ENCODE measurements at places on chromosomes 3 and 15. TPM values are rescaled to one million over a fixed set of nuclear protein-coding genes. Genes with fewer than 3 reads are reported as not detected.

DNA sequence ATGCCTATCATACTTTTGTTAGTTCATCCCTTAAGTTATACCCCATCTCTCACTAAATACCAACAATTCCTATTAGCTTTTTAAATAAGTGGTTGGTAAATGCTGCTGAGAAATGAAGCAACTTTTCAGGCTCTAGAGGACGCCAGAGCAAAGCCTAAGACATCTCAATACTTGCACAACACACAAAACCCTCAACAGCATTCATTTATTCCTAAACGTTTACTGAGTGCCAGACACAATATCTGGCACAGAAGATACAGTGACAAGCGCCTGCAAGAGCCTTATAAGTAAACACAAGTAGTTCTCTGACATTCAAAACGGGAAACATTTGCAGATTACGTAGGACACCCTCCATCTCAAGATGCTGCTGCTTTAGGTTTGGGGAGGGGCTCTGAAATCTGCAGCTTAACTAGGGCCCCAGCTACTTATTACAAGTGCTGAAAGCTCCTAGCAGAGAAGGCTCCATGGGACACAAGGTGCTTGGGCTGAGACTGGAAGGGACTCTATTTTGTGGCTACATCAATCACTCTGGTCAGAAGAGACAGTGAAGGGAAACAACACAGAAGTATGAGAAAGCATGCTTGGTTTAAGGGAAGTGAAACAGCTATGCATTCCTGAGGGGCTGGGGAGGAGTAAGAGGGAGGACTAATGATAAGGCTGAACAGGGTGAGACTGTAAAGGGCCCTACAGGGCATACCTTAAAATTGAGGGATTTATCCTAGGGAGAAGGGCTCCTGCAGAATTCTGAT is 311.3 kb downstream of the PLCL2 start:
- DNase-seq, result peak; percentile 16

DNA sequence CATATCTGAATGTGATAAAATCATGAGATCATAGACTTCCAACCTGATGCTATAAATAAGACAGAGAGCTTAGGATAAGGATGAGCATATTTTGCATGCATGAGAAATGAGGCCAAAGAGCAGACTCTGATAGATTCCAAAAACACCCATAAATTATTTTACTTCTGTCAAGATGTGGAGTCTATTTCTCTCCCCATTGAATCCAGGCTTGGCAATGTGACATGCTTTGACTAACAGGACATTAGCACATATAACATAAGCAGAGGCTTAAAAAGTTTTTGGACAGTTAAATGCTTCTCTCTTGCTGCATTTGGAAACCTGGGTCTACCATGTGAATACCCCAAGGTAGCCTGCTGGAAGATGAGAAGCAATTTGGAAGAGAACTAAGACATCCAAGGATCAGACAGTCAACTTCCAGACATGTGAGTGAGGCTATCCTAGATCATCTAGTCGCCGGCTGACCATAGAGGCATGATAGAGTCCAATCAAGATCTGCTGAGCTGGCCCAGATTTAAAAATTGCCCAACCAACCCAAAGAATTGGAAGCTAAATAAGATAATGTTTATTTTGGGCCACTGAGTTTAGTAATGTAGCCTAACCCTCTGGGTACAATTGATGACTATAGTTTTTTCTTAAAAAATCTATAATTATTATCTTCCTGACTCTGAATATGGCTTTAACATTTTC is 30.3 kb downstream of the MYLK start:
- no peak for DNase-seq

DNA sequence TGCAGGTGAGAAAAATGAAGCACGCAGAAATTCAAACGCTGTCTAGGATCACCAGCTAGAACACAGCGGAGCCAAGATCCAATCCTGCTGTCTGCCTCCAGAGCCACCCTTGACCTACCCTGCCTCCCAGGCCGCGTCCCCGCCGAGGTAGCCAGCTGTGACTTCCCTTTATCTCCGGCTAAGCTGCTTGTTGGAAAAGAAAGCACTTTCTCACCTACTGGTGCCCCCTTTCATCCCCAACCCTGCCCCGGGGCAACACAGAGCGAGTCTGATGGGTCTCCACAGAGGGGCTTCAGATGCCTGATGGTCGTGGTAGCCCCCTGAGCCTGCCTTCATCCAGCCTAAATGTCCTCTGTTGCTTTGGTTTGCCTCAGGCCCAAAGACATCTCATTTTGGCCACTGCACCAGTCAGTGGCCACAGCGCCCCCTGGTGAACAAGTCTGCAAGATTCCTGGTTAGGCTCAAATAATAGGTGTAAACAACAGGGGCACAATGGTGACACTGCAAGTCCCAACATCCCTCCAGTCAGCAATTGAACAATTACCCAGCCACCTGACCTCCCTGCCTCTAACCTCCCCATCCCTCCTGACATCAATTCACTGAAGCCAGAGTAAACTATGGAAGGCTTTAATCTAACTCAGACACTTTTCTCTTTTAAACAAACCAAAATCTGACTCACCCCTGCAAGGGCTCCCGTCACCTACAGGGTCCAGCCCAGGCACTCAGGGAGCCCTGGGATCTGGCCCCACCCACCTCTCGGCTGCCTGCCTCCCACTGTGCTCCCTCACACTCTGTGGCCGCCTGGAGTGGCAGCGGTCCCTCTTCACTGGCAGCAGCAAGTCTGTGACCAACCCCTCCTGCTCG is 27.3 kb upstream of the BCL2L10 start:
- DNase-seq, result peak; percentile 85

GRCh38 chr15:79773128-79773527 is 123.7 kb downstream of the MTHFS start:
- no peak for DNase-seq

GRCh38 chr3:115912372-115912771 is 289.1 kb downstream of the GAP43 start:
- DNase-seq, result no peak

DNA sequence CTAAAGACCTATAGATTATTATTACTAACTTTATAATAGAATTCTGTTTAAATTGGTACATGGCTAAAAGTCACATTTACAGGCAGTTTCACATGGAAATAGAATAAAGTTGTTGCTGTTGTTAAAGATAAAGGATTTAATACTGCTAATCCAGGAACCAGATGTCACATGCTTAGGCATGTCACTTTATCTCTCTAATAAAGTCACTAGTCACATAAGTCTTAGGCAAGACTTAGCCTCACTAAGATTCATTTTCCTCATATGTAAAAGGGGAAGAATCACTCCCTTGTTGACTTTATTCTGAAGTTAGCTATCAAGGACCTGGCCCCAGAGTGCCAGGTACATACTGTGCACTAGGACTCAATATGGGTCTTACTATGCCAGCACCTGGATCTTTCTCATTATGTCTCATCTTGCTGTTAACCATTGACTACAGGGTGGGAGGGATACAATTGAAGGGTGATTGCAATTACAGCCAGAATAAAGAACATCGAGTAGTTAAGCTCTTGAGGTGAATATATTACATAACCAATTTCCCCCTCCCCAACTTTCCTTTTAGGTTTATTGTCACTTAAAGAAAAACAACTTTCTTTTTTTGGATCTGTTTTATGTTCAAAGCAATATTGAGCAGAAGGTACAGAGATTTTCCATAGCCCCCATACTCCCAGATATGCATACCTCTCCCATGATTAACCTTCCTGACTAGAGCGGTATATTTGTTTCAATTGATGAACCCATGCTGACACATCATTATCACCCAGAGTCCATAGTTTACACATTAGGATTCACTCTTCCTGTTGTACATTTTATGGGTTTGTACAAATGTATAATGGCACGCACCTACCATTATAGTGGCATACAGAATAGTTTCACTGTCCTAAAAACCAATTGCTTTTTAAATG is 36.6 kb downstream of the LNP1 start:
- no peak for DNase-seq

- no peak for DNase-seq
Observed at GRCh38 chr3:111831840-111832239, 27.2 kb upstream of the PHLDB2 start.

- DNase-seq, result no peak
Observed at GRCh38 chr3:110021659-110022058, 684.3 kb upstream of the DPPA4 start.

DNA sequence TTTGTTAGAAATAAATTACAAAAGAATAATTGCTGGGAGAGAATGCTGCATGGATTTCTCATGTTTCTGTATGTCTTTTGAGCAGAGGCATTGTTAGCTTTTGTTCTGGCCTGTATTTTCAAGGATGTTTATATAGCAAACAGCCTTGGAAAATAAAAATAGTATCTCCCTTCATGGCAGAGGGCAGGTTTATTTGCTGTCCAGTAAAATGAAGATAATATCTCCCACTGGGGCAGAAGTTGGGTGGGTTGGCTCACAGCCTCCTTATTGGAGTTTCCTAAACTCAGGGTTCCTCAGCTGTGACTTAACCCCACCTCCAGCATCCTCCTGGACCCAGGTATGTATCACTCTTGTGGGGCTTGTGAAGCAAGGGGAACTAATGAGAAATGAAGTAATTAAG is 43.7 kb upstream of the THSD4 start:
- DNase-seq, result no peak

DNA sequence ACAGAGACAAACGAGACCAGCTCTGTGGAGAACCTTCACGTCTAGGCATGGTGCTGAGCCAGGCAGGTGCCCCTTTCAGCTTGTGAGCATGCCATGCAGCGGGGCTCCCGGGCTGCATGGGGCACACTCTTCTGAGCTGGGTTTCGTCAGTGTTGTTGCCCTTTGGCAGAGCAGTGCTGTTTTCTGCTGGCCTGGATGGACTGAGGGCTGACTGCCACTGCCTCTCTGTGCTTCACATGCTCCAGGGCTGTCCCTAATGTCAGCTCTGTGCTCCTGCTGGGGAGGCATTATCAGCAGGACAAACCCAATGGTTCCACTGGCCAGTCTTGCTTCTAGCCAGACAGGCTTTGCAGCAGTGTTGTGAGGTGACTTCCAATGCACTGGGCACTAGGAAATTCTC is 9.5 kb downstream of the GASK1A start:
- DNase-seq, result peak; percentile 62

- no peak for DNase-seq
Observed at GRCh38 chr3:79767194-79767904, 449 bp downstream of the ROBO1 start.

GRCh38 chr3:30628205-30628900 is 22.0 kb downstream of the TGFBR2 start:
- DNase-seq, result no peak

GRCh38 chr3:39752019-39752637 is 57.3 kb upstream of the MYRIP start:
- DNase-seq, result no peak

DNA sequence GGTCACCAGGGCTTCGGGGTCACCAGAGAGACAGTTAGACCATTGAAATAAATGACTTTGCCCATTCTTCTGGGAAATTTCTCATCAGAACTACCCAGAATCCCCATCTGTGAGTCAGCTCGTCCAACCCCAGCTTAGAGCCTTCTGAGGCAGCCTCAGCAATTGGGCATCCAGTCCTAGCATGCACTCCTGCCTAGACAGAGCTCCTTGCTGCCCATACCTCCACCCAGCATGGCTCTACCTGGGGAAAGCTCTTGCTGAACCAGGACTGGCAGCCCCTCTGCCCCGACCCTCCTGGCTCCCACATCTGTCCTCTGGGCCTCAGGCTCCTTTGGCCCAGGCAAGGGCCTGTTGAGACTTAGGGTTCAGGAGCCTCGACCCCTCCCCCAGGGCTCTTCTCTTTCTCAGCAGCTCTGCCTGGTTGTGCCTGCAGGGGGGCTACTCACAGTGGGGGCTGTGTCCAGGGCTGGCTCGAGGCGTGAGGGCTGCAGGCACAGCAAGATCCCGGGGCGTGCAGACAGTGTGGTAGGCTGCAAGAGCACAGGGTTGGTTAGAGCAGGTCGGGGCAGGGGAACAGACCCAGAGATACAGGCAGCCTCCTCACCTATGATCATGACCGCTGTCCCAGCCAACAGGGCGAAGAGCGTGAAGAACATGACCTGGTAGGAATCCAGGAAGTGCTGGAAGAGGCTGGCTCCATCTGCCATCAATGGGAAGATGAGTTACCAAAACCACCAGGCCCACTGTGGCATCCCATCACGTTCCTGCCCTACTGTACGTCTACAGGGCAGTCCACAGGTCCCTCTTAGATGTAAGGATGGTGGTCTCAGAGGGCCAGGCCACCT is 101.3 kb downstream of the NUP210 start:
- DNase-seq, result peak; percentile 55

DNA sequence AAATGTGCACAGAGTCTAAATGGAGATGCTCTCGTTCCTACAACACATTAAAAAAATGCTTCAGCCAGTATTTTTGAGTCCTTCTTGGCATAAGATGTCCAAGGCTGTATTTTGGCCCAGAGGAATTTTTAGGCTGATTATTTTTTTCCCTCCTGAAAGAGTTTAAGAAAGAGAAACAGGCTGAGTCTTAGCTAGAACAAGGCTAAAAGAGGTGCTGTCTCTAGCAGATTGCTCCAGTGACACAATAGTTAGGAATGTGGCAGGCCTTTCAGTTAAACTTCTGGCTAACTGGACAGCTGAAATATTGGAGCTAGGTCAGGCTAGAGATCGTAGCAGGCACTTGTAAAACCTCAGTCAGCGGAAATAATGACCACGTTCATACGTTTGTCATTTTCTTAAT is 271.4 kb upstream of the RARB start:
- DNase-seq, result no peak

DNA sequence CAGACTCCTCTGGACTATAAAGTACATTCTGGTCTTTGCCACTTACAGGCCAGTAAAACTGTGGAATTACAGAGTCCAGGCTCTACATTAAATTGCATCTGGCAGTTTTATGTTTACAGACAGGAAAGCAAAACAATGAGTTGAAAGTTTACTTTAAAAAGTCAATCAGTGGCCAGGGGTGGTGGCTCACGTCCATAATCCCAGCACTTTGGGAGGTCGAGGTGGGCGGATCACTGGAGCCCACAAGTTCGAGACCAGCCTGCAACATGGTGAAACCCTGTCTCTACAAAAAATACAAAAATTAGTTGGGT is 53.8 kb downstream of the TM4SF4 start:
- no peak for DNase-seq

GRCh38 chr15:62874959-62875625 is 167.5 kb upstream of the TPM1 start:
- peak; percentile 77 for DNase-seq

- peak; percentile 98 for DNase-seq
Observed at GRCh38 chr3:12040902-12041301, 36.7 kb downstream of the SYN2 start.

- DNase-seq, result peak; percentile 77
Observed at GRCh38 chr15:38072348-38073177, 138.1 kb downstream of the TMCO5A start.

HHLA2 gene
- not detected for total RNA-seq

SLC9C1 gene
- total RNA-seq, result not detected

C3orf85 gene
- not detected for total RNA-seq

GATM gene
- 26.7 TPM for total RNA-seq

MAPK6 gene
- total RNA-seq, result 51.4 TPM

ABHD17C gene
- 0.07 TPM for total RNA-seq

SLC12A1 gene
- not detected for total RNA-seq

CFAP44 gene
- 2.3 TPM for total RNA-seq

OR5K2 gene
- not detected for total RNA-seq

RFTN1 gene
- 21.3 TPM for total RNA-seq

ALDH1A3 gene
- total RNA-seq, result not detected

C3orf20 gene
- total RNA-seq, result not detected

FSIP1 gene
- 0.41 TPM for total RNA-seq
